Frontal cortex (tissue), 4 donors: ENCODE measurements at places on chromosomes 4 and X.

DNA sequence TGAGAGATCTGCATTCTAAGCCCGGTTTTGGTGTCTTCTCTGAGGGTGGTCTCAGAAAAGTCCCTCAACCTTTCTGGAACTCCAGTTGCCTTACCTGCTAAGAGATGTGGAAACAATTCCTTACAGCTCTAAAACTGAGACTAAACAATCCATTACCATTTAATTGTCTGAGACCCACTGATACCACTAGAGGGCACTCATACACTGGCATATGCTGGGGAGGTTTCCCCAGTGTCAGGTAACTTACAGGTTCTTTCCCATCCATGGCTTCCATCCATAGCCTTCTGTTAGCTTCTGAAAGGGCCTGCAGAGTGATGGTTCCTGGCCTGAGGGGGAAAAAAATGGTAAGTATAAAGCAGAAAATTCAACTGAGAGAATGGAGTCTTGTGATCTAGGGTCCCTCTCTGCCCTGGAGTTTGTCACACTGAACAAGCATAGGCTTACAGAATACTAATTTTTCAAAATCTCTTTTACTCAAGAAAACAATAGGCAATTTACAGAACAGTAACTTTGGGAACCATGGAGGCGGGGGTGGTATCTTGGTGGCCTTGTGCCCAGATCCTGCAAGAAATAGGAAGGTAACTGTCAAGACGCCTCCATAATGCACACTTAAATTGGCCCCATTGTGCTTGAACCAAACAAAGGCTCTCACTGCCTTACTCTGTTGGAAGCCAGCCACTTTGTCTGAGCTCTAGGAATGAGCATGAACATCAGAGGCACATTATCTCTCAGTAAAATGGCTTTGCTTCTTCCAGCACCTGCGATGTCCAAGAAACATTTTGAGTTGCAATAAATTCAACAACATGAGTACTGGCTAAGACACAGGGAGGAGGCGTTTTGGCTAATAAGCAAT is 236.1 kb downstream of the OPHN1 start:
- peak; percentile 10 for DNase-seq

DNA sequence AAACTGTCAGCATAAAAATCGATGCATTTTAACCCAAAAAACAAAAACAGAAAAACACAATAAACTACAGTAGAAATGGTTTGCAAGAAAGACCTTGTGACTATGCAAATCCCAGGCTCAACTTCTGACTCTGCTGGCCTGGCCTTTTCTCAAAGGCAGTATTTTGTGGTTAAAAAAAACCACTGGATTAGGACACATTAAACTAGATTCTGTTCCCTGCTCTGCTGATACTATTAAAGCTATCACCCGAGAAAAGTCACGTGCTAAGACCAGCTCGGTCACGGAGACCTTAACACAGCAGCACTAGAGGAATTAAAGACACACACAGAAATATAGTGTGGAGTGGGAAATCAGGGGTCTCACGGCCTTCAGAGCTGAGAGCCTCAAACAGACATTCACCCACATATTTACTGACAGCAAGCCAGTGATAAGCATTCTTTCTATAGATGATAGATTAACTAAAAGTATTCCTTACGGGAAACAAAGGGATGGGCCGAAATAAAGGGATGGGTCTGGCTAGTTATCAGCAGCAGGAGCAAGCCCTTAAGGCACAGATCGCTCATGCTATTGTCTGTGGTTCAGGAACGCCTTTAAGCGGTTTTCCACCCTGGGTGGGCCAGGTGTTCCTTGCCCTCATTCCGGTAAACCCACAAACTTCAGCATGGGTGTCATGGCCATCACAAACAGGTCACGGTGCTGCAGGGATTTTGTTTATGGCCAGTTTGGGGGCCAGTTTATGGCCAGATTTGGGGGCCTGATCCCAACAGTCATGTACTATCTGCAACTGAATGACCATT is 16.1 kb downstream of the CBR4 start:
- DNase-seq: no peak

DNA sequence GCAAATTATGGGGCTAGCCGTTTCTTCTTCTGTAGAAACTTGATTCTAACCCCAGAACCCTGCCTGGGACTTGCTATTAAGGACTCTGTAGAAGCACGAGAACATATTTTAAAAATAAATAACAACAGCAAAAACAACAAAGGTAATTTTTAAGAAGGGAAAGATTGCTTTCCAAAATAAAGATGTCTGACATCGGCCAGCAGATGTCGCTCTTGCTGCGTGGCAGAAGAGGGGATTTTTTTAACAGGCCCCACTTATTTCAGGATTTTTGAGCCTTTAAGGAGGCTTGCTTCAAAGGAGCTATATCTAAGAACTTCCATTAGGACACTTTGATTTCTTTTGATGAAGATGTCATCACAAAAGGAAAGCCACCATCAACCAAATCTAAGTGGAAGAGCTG is 62.8 kb upstream of the EGFL6 start:
- no peak for DNase-seq

DNA sequence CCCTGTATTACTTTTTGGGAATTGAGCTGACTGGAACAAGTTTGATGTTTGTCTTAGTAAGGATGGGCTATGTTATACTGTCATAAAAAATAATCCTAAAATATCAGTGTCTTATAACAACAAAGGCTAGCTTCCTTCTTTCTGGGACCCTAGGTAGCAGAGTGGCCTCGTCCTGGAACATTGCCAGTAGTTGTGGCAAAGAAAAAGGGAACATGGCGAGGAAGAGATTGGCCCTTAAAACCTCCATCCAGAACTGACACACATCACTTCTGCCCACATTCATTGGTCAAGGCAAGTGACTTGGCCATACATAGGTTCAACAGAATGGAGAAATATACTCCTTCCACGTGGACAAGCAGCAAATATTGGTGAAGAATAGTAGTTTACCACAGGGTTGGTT is 287.9 kb downstream of the PPP1R2C start:
- no peak for DNase-seq

GRCh38 chrX:30935985-30936384 is 46.9 kb upstream of the TAB3 start:
- no peak for DNase-seq

- no peak for DNase-seq
These were observed 1478.8 kb downstream of the FAM133A start for GRCh38 chrX:95152810-95153209.

DNA sequence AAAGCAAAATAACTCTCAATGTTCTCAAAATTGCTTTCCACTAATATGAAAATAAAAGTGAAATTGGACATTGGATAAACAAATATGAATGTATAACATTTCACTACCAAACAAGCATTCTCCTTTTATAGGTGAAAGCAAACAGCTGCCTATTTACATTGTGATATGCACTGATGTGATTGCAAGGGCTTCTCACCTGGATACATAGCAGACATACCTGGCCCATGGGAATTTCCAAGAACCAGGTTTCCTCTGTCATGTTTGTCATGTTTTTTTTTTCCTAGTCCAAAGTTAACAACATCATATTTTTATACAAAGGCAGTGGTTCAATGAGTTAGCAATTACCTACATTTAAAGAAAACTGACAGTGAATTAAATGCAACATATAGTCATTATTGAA is 228.5 kb downstream of the ANKRD50 start:
- DNase-seq: no peak

DNA sequence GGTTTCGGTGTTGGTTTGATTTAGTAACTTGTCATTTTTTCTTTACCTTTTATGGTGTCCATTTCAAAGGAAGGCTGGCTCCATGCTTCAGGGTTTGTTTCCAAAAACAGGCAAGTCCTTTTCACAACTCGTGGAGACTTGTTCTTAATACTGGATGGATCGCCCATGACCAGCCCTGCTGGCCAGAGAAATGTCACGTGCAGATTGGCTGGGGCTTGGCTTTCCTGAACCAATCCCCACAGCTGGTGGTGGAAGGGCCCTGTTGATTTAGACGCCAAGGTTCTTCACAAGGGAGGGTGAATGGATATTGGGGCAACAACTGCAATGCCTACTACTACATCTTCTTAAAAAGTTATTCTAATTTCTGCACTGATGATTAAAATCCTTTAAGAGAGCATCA is 92.6 kb downstream of the SHROOM3 start:
- DNase-seq: no peak

DNA sequence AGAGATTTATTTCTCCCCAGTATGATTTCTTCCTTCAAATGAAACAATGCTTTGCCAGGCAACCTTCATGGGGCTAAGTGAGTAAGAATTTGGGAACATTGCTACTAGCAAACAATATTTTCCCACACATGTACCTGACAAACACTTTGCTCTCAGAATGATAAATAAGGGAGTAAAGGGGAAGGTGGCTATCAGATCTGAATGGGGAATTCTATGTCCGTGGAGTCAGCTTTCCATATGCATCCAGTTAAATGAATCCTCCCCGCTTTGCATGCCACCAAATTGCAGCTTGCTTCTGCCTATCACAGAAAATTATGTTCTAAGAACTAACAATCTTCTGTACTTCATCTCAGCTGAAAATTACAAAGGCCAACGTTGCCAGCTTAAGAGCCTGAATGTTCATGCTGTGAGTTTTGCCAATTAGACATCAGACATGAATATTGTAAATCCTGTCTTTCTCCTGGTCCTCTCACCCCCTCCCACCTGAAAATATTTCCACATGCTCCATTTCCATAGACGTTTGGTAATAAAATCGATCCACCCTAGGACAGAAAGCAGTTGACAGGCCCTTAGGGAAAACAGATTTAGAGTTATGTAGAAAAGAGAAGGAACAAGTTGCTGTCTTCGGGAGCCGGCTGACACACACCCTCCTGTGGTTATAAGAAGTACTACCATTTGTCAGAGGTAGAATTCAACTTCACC is 6.3 kb downstream of the MEPE start:
- no peak for DNase-seq

DNA sequence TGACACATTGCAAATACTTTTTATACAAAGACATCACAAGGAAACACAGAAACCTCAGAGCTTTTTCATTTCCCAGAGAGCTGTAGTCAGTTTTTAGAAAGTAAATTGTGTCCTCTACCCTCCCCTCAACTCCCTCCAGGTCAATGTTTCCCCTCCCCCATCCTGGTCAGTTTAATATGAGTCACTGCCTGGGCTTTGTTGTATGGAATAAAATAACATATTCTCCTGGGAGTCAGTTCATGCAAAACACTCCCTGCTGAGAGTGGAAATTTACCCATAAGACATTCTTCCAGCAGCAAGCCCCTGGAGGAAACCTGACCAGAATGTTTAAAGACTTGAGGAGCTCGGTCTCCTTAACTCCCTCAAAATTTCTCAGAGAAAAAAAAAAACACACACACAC is 270.1 kb upstream of the LDB2 start:
- DNase-seq: no peak

- no peak for DNase-seq
These were observed 224.5 kb downstream of the PCDH18 start for GRCh38 chr4:137307806-137308205.

DNA sequence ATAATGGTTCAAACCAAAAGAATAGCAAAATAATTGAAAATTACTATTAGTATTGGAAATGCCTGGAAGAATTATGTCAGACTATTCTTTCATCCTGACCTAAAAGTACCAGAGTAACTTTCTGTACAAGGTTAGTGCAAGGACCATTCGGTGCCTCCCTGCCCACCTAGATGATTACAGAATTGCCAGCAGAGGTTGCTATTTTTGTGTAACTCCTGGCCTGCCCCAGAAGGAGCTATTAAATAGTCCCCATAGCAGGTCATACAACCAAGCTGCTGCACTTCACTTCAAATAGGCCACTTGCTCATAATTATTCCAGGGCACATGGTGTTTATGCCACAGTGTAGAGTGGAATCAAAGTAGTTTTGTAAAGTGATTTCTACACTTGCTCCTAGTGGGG is 831.1 kb upstream of the PABPC4L start:
- DNase-seq: no peak

- DNase-seq: no peak
These were observed 47.3 kb downstream of the PPP3CA start for GRCh38 chr4:101299899-101300540.

GRCh38 chrX:119374736-119375135 is 24.4 kb upstream of the SLC25A43 start:
- DNase-seq: no peak

GRCh38 chrX:107704587-107704986 is 71.0 kb downstream of the TSC22D3 start:
- no peak for DNase-seq

DNA sequence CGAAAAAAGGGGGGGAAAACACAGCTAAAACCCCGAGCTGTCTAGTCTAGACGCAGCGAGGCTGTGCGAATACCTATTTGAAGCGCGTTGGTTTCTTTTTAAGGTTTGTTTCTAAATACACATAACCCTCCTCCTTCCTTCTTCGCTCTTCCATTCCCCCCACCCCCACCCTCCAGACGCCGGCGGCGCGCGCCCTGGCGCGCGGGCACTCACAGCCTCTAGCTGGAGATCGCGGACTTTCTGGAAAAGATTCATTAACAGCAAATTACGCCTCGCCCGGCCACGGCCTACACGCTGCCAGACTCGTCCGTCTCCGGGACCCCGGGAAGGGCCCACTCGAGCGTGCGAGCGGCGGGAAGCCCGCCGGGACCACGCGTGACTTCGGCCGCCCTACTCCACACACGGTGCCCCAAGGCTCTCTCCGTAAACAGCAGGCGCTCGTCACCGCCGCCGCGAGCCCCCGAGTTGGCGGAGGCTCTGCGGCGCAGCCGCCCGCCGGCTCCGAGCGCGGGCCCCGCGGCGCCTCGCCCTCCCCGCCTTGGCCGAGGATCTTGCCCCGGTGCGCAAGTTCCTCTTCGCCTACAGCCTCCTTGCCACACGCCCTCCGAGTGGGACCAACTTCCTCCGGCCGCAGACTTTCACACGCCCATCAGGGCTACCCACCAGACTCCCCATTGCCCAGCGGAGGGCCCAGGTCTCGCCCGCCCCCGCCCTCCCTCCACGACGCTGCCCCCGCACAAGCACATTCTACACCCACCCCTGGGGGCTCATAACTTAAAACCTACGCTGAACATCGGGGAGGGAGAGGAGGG is 2.0 kb downstream of the BCOR start:
- DNase-seq: no peak

- no peak for DNase-seq
These were observed 59.2 kb upstream of the NKX1-1 start for GRCh38 chr4:1465173-1466033.

- no peak for DNase-seq
These were observed 165.0 kb upstream of the GEMIN8 start for GRCh38 chrX:14194711-14195110.

- DNase-seq: no peak
These were observed 13.8 kb upstream of the CDKL2 start for GRCh38 chr4:75644095-75644494.

DNA sequence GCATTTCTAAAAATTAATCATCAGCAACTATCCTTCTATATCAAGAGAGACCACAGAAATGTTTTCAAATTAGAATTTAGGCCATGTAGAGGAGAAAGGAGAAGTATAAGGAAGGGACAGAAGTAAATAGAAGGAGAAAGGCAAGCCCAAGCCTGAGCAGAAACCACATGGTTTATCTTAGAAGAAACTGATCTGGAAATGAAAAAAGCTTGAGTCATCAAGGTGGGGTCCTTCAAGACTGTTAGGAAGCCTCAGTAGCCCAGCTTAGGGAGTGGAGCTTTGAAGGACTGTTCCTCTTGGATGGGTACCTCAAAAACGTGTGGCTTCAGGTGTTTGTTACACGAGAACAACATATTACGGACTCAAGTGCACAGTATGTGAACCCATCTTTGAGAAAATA is 4.5 kb downstream of the BMX start:
- DNase-seq: no peak

- DNase-seq: no peak
These were observed 137.9 kb downstream of the INPP4B start for GRCh38 chr4:142708231-142708630.

- peak; percentile 9 for DNase-seq
These were observed 102.9 kb downstream of the TSPAN7 start for GRCh38 chrX:38664285-38664684.

GRCh38 chr4:84691170-84691691 is 108.3 kb downstream of the CDS1 start:
- DNase-seq: peak; percentile 28
